ENCODE measurements at places on chromosomes 2 and 18.

DNA sequence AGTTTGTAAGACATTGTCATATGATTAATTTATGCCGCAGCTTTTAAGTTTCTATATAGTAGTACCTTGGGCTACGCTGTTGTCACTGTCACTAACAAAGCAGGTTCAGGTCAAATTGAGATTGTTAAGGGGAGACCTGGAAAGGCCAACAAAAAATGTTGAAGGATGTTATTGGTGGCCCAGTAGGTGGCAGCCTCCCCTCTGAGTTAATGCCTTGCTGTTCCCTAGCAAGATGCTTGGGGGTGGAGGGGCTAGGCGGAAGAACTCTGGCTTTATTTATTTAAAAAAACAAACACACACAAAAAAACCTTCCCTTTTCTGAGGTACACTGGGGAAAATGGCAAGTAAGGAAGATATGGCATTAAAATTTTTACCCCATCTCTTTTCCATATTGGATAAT, 128.3 kb upstream of the ATP5MC3 start:
- peak; percentile 20 for DNase-seq

- DNase-seq = peak; percentile 8
These were observed 797 bp downstream of the NXPH2 start for GRCh38 chr2:138779406-138779780.

- no peak for DNase-seq
These were observed 124.9 kb downstream of the DAW1 start for GRCh38 chr2:227996366-227996765.

DNA sequence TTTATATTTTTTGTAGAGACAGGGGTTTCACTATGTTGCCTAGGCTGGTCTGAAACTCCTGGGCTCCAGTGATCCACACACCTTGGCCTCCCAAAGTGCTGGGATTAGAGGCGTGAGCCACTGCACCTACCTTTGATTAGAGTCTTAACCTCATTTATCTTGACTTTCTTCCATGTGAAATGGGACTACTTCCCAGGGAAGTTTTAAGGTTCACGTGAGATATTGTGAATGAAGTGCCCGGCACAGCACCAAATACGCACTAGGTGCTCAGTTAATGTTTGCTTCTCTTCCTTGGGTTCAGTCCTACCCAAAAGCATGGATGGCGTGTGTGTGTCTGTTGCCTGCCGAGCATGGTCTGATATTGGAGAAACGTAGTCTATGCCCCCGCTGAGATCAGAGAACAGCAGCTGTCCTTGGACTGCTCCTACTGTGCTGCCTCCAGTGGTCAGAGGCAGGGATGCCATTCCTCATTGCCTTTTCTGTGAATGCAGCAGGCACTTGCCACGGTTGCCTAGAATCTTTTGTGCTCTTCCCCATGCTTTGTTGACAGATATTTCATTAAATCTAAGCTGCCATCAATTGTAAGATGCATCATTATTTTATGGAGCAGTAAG, 12.3 kb upstream of the TFCP2L1 start:
- DNase-seq = peak; percentile 50

- no peak for DNase-seq
These were observed 61.7 kb downstream of the TCF7L1 start for GRCh38 chr2:85194780-85195480.

- DNase-seq = no peak
These were observed 129.9 kb downstream of the BCL11A start for GRCh38 chr2:60423505-60423904.

GRCh38 chr2:71694501-71695234, 241.3 kb downstream of the DYSF start:
- no peak for DNase-seq

GRCh38 chr2:54052825-54053718, 62.3 kb upstream of the ACYP2 start:
- DNase-seq = no peak

- DNase-seq = no peak
These were observed 34.7 kb upstream of the LPIN1 start for GRCh38 chr2:11711751-11712150.

DNA sequence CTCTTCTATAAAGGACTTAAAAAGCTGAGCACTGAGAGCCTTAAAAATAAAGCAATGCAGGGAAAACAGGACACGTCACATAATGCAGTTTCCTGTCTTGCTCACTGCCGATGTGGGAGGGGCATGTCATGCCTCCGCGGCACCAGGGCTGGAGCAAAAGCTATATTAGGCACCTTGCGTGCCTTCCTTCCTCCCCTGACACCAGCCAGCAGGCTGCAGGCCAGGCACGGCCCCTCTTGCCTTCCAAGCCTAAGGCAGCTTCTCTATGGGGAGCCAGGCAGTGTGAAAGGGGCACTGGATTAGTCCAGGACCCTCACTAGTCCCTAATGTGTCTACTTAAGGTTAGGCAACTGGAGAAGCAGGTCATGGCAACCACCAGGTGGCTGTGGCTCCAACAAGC, 26.3 kb downstream of the MRPL35 start:
- no peak for DNase-seq

- DNase-seq = no peak
These were observed 3.3 kb downstream of the RHBDD1 start for GRCh38 chr2:226839161-226839560.

DNA sequence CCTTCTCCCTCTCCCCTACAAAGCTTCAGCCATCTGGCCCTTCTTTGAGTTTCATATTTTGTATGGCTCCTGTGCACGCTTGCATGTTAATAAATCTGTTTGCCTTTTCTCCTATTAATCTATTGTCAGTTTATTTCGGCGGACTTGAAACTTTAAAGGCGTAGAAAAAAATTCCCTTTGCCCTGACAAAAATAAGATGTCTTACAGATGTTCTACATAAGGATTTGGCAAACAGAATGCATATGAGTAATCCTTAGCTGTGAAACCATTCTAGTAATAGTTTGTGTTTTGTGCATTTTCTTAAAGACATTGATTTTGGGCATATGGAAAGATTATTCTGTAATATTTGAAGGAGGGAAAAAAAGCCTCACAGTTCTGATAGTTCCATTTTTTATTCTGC, 15.0 kb upstream of the BMPR2 start:
- DNase-seq = no peak

GRCh38 chr18:49725809-49726674, 87.3 kb downstream of the ACAA2 start:
- peak; percentile 41 for DNase-seq

DNA sequence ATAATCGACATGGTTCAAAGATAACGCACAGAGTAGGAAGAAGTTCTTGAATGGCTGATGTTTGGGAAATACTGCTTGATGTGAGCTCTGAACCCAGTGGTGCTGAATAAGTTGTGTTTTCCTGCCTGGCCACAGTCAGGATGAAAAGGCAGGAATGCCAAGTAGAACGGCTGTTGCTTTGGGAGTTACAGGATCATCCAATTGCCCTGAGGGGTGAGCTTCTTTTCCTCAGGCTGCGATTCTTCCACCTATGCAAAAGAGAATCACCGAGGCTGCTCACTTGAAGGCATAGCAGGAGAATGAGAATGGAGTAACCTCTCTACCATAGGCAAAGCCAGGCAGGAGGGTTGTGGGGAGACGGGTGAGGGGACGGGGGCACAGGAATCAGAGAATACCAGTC, 14.4 kb upstream of the IGFBP2 start:
- DNase-seq = no peak

DNA sequence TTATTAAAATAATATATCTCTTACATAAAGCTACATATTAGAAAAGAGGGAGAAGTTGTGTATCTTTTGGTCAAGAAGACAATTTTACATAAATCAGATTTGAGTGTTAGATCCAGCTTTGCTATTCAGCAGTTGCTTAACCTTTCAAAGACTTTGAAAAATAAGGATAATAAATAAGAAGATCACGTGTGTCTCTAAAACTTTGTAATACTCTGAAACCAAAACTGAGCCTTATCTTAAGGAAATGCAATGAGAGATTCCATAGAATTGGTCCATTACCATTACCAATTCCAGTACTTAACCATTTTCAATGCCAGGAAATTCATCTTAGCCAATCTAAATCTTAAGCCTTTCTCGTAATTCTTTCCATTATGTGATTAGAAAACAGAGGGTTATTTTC, 89.2 kb upstream of the COL5A2 start:
- no peak for DNase-seq

GRCh38 chr2:237790353-237790752, 8.2 kb upstream of the RBM44 start:
- no peak for DNase-seq

DNA sequence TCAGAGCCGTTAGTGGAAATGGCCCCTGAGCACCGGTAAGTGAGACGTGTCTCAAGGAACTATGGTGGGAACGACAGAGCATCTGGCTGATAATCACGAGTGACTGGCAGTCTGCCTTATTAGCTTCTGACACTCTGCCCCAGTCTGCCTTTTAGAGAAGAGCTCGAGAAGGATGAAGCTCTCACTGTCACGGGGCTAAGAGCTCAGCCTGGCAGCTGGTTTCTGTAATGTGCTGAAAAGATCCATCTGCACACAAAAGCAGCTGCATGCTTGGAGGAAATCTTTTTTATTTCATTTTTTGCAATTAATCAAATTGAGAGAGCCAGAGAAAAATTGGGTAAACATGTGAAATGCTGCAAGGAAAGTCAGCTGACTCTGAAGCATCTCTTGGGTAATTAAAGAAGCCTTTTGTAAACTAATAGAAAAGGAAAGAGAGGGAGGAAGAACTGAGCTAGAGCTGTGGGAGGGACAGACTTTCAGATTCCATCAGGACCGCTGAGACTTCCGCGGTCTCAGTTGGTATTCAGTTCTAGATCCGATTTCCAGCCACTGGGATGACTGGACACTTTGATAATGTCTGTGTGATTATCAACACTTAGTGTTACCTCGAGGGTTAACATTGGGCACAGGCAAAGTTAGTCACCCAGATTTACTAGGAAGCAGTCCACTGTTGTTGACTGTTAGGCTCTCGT, 24.4 kb downstream of the MBP start:
- no peak for DNase-seq

GRCh38 chr2:113905886-113906285, 16.0 kb downstream of the ACTR3 start:
- no peak for DNase-seq

DNA sequence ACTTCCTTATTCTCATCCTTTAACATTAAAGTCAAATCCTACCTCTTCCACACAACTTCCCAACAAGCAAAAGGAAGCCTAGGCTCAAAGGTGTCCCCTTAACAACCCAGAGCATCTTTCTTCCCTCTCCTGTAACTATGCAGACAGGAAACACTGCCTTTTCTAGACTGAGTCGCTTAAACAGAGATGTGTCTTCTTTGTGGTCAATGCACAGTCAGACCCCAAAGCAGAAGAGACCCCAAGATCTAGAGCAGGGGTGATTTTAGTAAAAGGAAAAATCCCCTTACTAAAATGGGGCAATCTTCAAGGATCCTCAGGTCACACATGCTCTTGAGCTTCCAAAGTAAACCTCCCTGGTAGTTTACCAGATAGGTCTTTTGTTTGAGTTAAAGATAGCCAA, 86.6 kb upstream of the POMC start:
- DNase-seq = no peak
